A673 (cell line): ENCODE measurements at places on chromosomes 16 and 17.

- peaks cover 4% of the 10 kb centered on the region for H3K4me1 ChIP-seq
- no peak for DNase-seq
- peaks cover 82% of the 10 kb centered on the region for H3K36me3 ChIP-seq
- H3K4me3 ChIP-seq: no peak overlapping the region
- peak overlapping the region; percentile 49 for H3K27ac ChIP-seq
- no peaks in the 10 kb centered on the region for H3K27me3 ChIP-seq
Measured at GRCh38 chr17:82267575-82268379, 5.7 kb downstream of the CSNK1D start.

DNA sequence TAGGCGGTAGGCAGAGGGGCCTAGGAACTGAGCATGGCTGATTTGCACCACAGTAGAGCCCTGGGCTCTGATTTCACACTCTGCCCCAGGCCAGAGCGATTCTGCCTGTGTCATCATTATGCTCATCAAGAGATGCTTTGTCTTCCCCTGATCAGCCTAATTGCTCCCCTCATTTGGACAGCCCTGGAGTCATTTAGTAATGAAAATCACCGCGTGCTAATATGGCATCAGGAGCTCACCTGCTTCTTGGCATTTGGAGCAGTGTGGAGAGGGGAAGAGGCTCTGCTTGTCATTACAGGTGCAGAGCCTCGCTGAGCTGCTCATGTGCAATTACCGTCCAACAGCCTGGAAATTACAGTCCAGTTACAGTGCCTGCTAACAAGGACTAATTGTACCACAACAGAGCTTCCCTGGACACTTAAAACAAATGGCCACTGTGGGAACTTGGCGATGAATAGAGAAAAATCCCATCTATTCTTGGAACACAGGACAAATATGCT, 157.1 kb upstream of the WSCD1 start:
- no peak overlapping the region for H3K27ac ChIP-seq
- H3K36me3 ChIP-seq: no peaks in the 10 kb centered on the region
- no peaks in the 10 kb centered on the region for H3K4me1 ChIP-seq
- H3K27me3 ChIP-seq: peaks cover 20% of the 10 kb centered on the region

DNA sequence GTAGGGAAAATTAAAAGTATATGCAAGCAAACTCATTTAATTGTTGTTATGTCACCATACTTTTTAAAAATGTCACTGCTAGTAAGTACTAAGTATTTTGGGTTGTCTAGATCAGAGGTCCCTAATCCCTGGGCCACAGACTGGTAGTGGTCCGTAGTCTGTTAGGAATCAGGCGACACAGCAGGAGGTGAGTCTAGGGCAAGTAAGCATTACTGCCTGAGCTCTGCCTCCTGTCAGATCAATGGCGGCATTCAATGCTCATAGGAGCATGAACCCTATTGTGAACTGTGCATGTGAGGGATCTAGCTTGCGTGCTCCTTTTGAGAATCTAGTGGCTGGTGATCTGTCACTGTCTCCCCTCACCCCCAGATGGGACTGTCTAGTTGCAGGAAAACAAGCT, 21.6 kb downstream of the STXBP4 start:
- peaks cover 3% of the 10 kb centered on the region for H3K4me1 ChIP-seq
- no peak for DNase-seq
- no peak overlapping the region for H3K27ac ChIP-seq
- H3K36me3 ChIP-seq: no peaks in the 10 kb centered on the region

DNA sequence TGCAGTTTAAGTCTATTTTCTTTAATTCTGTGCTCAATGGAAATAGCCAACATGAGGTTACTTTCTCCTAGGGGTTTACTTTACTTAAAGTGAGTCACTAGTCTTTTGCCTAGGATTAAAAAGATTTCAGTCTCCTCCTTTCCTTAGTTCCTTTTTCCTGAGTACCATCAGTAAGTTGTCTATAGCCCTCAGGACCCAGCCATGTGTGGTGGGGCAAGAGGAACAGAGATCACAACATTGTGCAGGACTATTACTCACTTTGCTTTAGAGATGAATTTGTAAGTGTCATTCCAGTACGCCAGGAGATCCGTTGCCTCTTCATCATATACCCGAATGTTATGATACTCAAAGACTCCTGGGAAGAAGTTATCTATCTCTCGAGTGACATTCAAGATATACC, 27.7 kb upstream of the CORO6 start:
- H3K4me3 ChIP-seq: no peak overlapping the region
- H3K36me3 ChIP-seq: peaks cover 11% of the 10 kb centered on the region
- no peaks in the 10 kb centered on the region for H3K27me3 ChIP-seq
- DNase-seq: no peak

DNA sequence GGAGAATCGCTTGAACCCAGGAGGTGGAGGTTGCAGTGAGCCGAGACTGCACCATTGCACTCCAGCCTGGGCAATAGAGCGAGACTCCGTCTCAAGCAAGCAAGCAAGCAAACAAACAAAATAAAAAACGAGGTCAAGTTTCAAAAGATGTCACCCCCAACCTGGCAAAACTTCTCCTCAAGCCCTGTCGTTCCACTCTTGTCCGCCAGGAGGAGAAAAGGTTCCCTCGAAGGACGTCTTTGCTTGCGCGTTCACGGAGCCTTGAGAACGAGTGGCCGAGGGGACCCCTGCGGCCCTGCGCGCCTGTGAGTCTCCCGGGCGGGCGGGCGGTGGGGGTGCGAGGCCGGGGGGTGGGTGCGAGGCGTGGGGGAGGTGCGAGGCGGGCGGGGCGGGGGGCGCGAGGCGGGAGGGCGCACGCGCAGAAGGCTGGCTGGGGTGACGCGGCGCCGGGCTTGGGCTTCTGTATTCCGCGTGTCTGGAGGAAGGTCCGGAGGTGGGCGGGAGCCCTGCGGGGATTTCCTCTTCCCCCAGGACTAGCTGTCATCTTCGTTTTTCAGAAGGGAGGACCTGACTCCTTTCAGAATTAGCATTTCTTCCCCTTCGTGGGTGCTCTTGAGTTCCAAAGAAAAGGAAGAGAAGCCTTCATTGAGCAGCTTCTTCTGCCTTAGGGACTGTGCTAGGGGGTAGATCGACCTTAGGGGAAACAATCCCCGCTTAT, 3.7 kb downstream of the SLC52A1 start:
- H3K36me3 ChIP-seq: no peaks in the 10 kb centered on the region
- no peak overlapping the region for H3K27ac ChIP-seq
- peak; percentile 94 for DNase-seq
- H3K4me3 ChIP-seq: peak overlapping the region; percentile 42
- H3K27me3 ChIP-seq: no peaks in the 10 kb centered on the region

DNA sequence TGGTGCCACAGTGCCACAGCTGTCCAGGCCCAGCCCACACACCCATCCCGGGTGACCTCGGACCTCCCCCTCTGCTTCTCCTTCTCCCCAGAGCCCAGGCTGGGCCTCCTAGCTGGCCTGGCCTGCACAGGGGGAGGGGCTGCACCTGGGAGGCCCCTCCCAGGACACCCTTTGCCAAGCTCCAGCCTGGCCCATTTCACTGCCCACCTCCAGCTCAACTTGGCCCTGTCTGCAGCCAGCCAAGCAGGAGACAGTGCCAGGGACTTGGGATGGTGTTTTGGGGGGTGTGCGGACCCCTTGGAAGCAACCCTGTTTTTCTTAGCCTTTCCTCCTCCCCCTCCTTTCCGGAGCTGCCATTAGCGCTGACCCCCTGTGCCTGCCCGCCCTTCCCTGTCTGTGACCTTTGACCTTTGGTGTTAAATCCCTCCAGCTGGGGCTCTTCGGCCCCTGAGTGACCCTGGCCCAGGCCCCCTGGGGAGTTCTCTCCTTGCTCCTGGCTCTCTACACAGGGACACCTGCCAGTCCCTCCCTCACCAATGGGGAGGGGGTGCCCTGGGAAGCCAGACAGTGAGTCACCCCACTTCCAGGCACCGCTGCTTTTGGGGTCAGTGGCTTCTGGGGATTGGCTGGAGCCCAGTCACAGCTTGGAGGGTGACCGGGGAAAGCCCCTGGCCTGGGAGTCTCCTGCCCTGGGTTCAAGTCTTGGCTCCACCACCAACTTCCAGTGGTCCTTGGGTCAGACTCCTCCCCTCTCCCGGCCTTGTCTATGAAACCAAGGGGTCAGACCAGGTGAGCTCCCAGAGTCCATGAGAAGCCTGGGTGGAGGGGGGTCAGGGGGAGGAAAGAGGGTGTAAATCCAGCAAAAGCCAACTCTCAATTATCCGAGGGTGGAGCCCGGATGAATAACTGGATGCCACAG, 1.9 kb downstream of the GLIS2 start:
- H3K4me1 ChIP-seq: peaks cover 30% of the 10 kb centered on the region
- no peak overlapping the region for H3K27ac ChIP-seq
- no peaks in the 10 kb centered on the region for H3K27me3 ChIP-seq
- no peak for DNase-seq
- no peak overlapping the region for H3K4me3 ChIP-seq

DNA sequence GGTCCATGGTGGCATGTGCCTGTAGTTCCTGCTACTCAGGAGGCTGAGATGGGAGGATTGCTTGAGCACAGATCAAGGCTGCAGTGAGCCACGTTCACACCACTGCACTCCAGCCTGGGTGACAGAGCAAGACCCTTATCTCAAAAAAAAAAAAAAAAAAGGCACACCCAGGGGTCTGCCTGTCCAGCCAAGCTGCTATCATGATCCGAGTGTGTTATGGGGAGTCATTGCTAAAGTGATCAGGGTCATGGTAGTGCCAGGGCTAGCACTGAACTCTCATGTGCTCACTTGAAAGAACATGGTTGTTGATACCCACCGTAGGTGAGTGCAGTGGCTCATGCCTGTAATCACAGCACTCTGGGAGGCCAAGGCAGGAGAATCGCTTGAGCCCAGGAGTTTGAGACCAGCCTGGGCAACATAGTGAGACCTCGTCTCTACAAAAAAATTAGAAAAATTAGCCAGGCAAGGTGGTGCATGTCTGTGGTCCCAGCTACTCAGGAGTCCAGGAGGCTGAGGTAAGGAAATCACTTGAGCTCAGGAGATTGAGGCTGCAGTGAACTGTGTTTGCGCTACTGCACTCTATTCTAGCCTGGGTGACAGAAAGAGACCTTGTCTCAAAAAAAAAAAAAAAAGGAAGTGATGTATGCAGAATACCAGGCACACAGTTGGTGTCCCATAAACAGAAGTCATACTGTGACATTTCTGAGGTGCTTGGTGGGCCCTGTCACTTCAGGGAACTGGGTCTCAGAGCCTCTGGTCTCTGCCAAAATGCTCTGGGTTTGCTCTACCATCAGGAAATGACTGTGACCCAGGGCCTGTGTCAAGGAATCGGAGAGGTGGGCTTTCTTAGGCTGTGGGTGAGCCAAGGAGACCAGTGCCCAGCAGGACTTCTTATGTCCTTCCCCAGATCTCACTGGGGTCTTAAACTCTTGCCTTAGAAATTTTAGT, 2.2 kb downstream of the PRM1 start:
- H3K27me3 ChIP-seq: no peaks in the 10 kb centered on the region
- H3K27ac ChIP-seq: no peak overlapping the region
- DNase-seq: no peak
- H3K4me1 ChIP-seq: no peaks in the 10 kb centered on the region
- no peak overlapping the region for H3K4me3 ChIP-seq
